ENCODE measurements at places on chromosomes 2 and 18. TPM values are rescaled to one million over a fixed set of nuclear protein-coding genes. Genes with fewer than 3 reads are reported as not detected.

C18orf54 gene
- total RNA-seq: 1.8 TPM

SULT1C4 gene
- total RNA-seq: 0.48 TPM

IL1RL1 gene
- total RNA-seq: 1.3 TPM

MEP1B gene
- total RNA-seq: not detected

All from suprapubic skin (tissue), 4 donors.